Ascending aorta (tissue), 2 donors: ENCODE measurements at places on chromosomes 1 and 21.

GRCh38 chr1:27318596-27318995, 3.4 kb upstream of the TMEM222 start:
- DNase-seq: no peak

DNA sequence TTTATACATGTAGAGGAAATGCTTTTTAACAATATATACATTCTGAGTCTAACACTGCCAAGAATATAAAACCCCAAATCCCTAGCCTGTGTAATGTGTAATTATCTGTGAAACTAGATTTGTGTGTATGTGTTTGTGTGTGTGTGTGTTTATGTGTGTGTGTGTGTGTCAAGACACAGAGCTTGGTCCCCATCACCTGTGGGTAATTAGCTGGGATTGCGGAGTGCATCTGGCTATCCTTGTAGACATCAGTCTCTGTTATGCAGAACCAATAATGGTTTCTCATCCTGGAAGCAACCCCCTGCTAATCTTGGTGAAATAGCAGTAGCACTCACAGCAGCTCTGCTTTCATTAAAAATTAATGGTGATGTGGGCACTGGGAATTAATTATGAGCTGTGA, 26.3 kb upstream of the ST6GALNAC3 start:
- no peak for DNase-seq

- no peak for DNase-seq
These were observed 114.6 kb upstream of the PRDX6 start for GRCh38 chr1:173362543-173362942.

- DNase-seq: no peak
These were observed 34.9 kb downstream of the ASH1L start for GRCh38 chr1:155527677-155528076.

GRCh38 chr1:116493036-116493435, 77.8 kb downstream of the CD58 start:
- no peak for DNase-seq

- no peak for DNase-seq
These were observed 73.9 kb downstream of the MATN1 start for GRCh38 chr1:30649321-30649991.

- DNase-seq: no peak
These were observed 116.6 kb downstream of the NTMT2 start for GRCh38 chr1:170262276-170262939.

GRCh38 chr1:225299624-225300023, 128.2 kb downstream of the LBR start:
- DNase-seq: no peak

- no peak for DNase-seq
These were observed 68.0 kb upstream of the WDR26 start for GRCh38 chr1:224502459-224503160.

- no peak for DNase-seq
These were observed 46.0 kb upstream of the A3GALT2 start for GRCh38 chr1:33366762-33367484.

GRCh38 chr1:186420311-186420710, 40.6 kb downstream of the PDC start:
- DNase-seq: no peak

- no peak for DNase-seq
These were observed 7.3 kb downstream of the POU2F1 start for GRCh38 chr1:167227934-167228378.

GRCh38 chr1:94636100-94636499, 94.5 kb upstream of the F3 start:
- no peak for DNase-seq

GRCh38 chr1:151539321-151540020, 638 bp upstream of the TUFT1 start:
- DNase-seq: peak; percentile 28

GRCh38 chr1:205492201-205492667, 12.2 kb upstream of the CDK18 start:
- DNase-seq: no peak
